ENCODE measurements at places on chromosomes 5 and 9.

- no peak for DNase-seq
Observed at GRCh38 chr5:133758641-133759040, 146.3 kb upstream of the FSTL4 start.

DNA sequence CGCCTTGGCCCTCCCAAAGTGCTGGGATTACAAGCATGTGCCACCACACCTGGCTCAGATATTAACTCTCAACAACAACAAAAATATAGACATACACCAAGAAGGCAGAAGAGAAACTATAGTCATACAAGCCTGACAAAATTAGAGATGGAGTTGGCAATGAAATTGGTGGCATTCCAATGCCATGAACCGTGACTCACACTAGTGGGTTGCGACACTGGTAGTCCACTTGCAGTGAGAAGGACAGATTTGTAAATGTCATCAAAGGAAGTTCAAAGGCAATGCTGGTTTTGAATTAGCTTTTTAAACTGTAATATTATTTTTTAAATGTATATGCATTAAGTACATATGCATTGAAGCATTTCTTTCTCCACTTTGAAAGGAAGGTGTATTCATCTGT lies 8.5 kb upstream of the DNAJC25 start:
- no peak for DNase-seq

DNA sequence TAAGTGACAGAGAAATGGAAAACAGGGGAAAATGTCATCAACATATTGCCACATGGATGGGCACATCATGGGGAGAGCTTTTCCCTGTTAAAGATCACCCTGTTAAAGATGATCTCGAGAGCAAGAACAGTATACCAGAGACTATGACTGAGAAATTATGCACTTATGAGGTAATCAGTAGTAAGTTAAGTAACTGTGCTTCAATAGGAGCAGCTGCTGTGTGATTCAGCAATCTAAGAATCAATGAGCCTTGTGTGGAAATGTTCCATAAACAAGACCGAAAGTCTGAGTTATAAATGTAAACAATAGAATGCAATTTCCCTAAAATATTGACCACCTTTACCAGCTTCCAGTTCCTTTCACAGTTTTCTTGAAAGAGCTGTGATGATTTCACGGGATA lies 582.3 kb downstream of the CAAP1 start:
- no peak for DNase-seq

DNA sequence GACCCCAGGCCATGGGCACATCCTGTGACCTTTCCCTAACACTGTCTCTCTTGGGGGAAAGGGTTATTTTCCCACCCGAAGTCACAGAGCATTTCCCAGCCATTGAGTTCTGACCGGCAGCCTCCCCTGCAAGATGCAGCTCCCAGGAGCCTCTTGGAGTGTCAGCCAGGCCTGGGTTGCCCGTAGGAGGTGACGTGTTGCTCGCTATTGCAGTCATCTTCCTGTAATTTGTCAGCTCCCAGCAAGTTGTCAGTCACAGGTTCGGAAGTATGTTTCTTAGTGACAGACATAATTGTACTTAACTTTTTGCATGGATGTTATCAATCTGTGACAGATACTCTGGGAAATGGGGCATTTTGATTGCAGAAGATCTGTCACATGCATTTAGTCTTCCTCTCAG lies 74.5 kb downstream of the MVB12B start:
- DNase-seq, result no peak

DNA sequence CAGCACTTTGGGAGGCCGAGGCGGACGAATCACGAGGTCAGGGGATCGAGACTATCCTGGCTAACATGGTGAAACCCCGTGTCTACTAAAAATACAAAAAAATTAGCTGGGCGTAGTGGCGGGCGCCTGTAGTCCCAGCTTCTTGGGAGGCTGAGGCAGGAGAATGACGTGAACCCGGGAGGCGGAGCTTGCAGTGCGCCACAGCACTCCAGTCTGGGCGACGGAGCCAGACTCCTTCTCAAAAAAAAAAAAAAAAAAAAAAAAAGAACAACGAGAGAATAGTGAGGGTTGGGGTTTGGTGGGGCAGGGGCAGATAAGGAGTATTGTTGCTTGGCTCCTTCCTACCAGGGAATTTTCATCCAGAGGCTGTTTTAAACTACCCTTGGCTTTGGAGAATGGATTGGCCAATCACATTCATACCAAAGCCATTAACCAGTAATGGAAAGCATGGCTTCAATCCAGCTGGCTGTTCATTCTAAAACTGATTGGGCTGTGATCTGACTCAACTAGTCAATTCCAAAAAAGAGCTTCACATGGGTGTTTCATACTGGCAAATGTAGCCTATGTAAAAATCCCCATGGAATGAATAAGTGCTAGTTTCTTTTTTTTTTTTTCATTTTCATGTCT lies 64.4 kb downstream of the PLCXD3 start:
- no peak for DNase-seq

- no peak for DNase-seq
Observed at GRCh38 chr5:157602505-157602904, 26.9 kb upstream of the ADAM19 start.

DNA sequence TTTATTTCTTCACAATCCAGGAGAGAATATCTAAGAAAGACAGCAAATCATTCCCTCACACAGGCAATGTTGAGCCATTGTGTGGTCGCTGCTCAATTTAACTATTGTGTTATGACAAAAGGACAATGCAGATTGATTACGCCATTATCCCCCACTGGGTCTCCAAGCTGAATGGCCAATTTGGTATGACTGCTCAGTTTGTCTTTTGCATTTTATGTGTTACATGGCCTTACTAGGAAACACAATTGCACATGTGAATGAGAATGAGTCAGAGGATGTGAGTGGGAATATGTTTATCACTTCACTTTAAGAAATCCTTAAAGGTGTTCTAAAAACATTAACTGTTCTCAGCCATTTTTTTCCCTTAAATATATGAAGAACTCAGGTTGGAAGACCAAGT lies 108.3 kb downstream of the FAM174A start:
- DNase-seq, result no peak

- DNase-seq, result no peak
Observed at GRCh38 chr9:4842734-4843133, 50.0 kb downstream of the RCL1 start.

DNA sequence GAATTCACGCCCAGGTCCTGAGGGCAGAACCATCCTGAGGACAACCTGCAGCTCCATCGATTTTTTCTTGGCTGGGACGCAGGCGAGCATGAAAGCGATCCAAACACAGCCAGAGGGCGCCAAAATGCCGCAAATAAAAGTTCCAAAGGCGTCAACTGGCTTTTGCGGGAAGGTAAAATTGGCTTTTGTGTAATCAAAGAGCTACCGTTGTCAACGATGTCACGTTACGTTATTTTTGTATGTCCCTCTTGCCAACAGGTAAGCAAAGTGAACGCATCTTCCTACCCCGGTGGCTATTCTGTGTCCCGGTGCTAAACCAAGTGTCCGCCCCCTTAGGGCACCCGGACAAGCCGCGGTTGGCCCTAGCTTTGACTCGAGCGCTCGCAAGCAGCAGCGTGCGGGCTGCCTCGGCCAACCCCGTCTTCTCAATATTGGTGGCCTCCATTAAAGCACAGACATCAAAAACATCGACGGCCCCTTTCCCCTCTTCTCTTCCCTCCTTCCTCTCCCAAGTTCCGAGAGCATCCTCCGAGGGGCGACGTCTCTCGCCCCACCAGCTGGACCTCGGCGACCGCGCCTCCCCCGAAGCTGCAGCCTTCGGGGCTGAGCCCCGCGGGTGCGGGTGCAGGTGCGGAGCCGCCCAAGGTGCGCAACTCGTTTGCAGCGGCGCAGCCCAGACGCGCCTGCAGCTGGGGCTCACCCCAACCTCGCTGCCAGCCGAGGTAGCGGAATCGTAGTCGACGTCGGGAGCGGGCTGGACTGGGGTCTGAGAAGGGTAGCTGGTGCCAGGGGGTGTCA lies 1.1 kb upstream of the BASP1 start:
- peak; percentile 85 for DNase-seq

- DNase-seq, result no peak
Observed at GRCh38 chr5:120576588-120576987, 112.5 kb downstream of the PRR16 start.

- DNase-seq, result no peak
Observed at GRCh38 chr5:86461169-86461956, 156.4 kb upstream of the COX7C start.

DNA sequence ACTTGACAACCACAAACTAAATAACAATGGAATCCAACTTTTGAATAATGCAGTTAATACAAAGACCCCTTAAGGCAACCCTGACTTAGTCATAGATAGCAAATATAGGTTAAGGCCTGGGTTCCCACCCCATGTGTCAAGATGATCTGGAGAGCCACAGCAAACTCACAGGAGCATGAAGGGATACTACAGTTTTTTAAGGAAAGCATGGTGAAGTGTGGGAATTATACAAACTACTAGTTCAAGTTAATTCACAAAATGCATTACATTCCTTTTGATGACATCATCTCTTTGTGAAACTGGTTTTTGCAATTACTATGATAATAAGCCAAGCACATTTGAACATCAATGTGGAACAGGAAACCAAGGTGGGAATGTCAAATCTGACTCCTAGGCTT lies 50.6 kb downstream of the LHFPL2 start:
- no peak for DNase-seq

- peak; percentile 6 for DNase-seq
Observed at GRCh38 chr9:3136686-3137346, 292.9 kb upstream of the PUM3 start.

GRCh38 chr5:30539004-30539634 lies 654.4 kb upstream of the CDH6 start:
- no peak for DNase-seq

GRCh38 chr5:37839407-37840052 lies at the start of gene GDNF:
Gene GDNF (minus strand): TSS chr5:37840041. CDS start chr5:37834796, 5,245 bp downstream.
- peak; percentile 17 for DNase-seq

DNA sequence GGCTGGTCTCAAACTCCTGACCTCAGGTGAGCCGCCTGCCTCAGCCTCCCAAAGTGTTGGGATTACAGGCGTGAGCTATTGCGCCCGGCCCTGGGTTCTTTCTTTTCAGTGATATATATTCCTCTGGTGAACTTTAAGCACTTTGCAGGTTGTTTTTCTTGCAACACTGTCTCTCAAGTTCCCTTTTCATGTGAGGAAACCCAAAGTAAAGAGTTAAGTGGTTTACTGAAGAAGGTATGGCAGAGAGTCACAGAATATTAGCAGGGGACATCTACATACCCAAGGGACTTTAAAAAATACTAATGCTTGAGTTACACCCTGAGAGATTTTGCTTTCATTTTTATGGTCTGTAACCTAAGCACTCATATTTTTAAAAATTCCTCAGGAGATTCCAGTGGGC lies 6.7 kb upstream of the GAPT start:
- no peak for DNase-seq

GRCh38 chr5:77255617-77256016 lies 45.1 kb downstream of the PDE8B start:
- no peak for DNase-seq

DNA sequence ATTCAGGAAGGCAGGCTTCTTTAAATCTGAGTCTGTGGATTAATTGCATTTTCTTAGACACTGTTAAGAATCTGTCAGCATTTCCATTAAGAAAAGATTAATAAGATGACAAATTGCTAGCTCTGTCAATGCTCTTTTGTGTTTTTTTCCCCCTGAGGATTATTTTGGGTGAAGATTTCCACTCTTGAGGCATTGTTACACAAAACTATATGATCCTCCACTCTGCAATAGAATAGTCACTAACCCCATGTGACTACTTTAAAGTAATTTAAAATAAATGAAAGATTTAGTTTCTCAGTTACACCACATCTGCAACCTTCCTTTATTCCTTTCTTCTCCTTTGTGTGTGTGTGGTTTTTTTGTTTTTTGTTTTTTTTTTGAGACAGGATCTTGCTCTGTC lies 82.0 kb downstream of the ACER2 start:
- no peak for DNase-seq

GRCh38 chr9:38263532-38263931 lies 129.0 kb upstream of the ALDH1B1 start:
- DNase-seq, result no peak

GRCh38 chr5:72082048-72082447 lies 25.2 kb upstream of the MAP1B start:
- DNase-seq, result no peak

DNA sequence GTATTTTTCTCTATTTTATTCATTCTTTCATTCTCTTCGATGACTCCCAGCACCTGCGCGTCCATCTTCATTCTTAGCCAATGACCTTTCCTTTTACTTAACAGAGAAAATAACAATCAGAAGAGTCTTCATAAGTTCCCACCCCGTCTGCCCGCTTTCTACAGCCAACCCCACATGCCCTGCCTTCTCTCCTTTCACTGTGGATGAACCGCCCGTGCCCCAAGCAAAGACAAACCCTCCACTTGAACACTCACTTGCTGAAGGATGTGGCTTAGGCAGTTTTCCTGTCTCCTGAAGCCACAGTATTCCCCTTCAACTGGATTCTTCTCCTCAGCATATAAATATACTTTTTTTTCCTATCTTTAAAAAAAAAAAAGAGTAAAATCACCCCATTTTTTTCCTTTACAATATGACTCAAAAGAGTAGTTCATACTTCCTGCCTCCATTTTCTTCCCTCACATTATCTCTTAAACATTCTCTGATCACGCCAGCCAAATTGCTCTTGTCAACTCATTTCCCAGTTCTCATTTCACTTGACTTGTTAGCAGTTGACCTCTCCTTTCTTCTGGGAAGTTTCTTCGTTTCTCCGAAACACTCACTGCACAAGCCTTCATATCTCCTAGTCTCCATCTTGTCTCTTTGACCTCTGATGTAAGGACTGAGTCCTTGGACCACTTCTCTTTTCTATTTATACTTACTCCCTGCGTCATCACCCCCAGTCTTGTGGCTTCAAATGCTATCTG lies 11.1 kb downstream of the NIPSNAP3B start:
- DNase-seq, result no peak

- no peak for DNase-seq
Observed at GRCh38 chr9:84277646-84278045, 62.9 kb downstream of the SLC28A3 start.

DNA sequence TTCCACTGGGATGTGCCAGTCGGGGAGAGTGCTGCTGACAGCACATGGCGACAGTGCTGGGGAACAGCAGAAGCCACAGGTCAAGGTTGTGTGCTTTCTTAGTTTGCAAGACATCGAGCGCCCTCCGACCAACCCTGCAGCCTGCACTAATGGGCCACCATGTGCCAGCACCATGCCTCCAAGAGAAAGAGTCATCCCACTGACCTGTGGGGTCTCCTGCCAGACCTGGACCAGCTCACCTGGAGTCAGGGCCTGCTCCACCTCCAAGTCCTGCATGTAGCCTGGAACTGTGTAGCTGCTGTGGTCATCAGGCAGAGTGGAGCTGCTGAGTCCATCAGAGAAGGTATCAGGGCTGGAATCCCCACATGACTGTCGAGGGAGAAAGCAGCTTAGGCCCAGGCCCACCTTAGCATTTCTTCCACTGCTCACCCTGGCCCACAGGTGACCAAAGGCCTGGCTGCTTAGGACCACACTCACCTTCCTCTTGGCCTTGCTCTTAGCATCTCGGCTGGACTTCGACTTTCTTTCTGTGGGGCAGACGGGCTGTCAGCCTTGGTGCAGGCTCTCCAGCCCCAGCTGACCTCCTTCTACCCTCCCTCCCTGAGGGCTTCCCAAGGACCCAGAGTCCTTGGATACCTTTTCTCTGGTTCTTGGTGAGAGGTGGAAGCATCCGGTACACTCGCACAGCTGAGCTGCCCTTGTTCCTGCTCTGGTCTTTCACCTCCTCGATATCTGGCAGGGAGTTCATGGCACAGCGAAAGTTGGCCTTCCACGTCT lies 4.1 kb downstream of the IRF1 start:
- no peak for DNase-seq

All from NCI-H1417 treated with DMSO at 0.1 percent for 48 hours (cell line).